CD4-positive, CD25-positive, alpha-beta regulatory T cell (primary cell): ENCODE measurements at places on chromosomes 5 and 9. TPM values are rescaled to one million over a fixed set of nuclear protein-coding genes. Genes with fewer than 3 reads are reported as not detected.

GRCh38 chr9:122200960-122201595, 27.7 kb downstream of the LHX6 start:
- DNase-seq: no peak
- H3K4me1 ChIP-seq: no peaks in the 10 kb centered on the region
- H3K27me3 ChIP-seq: no peaks in the 10 kb centered on the region
- H3K27ac ChIP-seq: no peak overlapping the region

DNA sequence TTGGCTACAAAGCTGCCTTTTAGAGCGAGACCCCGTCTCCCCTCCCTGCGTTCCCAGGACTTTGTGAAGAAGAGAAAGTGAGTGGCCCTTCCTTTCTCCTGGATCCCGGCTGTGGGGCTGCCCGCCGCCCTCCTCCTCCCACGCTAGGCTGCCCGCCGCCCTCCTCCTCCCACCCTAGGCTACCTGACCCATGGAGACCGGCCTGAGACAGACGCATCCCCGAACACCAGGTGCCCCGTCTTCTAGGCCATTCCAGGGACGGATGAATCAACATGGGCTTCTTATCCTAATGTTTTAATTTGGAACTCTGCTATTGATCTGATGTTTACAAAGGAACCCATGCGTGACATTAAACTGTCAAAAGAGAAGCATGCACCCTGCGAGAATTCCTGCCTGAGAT, 117.3 kb upstream of the LPCAT1 start:
- H3K27ac ChIP-seq: no peak overlapping the region
- H3K36me3 ChIP-seq: no peaks in the 10 kb centered on the region
- DNase-seq: no peak
- peaks cover 11% of the 10 kb centered on the region for H3K4me1 ChIP-seq
- peaks cover 10% of the 10 kb centered on the region for H3K27me3 ChIP-seq
- no peak overlapping the region for H3K4me3 ChIP-seq

Gene MUSK
- polyA plus RNA-seq: not detected

Gene ROPN1L
- 5.3 TPM for polyA plus RNA-seq

Gene CDX1
- not detected for polyA plus RNA-seq
